Activated CD4-positive, alpha-beta memory T cell treated with anti-CD3 and anti-CD28 coated beads, Interleukin-2, amount 10 ng/mL, durations not matched to agents 7 days and 5 days (primary cell): ENCODE measurements at places on chromosomes 16 and 17. TPM values are rescaled to one million over a fixed set of nuclear protein-coding genes. Genes with fewer than 3 reads are reported as not detected.

CHRNB1 gene
- 14.6 TPM for total RNA-seq

C17orf78 gene
- total RNA-seq: not detected

CLUH gene
- total RNA-seq: 36.4 TPM

STUB1 gene
- 78.3 TPM for total RNA-seq

MRPL10 gene
- total RNA-seq: 91.5 TPM

ASGR1 gene
- total RNA-seq: 0.73 TPM

STARD3 gene
- total RNA-seq: 72.0 TPM

GLTPD2 gene
- total RNA-seq: not detected

PERCC1 gene
- total RNA-seq: not detected

TMEM220 gene
- 0.10 TPM for total RNA-seq

ENPP7 gene
- 0.10 TPM for total RNA-seq

TBX6 gene
- 1.9 TPM for total RNA-seq

UNKL gene
- 40.0 TPM for total RNA-seq

NAT9 gene
- total RNA-seq: 32.1 TPM

YBX2 gene
- 1.6 TPM for total RNA-seq

OR2C1 gene
- total RNA-seq: not detected

ACSM5 gene
- total RNA-seq: not detected

MYH1 gene
- not detected for total RNA-seq

ELMO3 gene
- 7.3 TPM for total RNA-seq

PTX4 gene
- not detected for total RNA-seq

STRADA gene
- total RNA-seq: 59.4 TPM

ITGB3 gene
- 1.9 TPM for total RNA-seq

CIBAR2 gene
- total RNA-seq: not detected

CCL7 gene
- total RNA-seq: not detected

VAT1L gene
- 0.05 TPM for total RNA-seq

NLRC3 gene
- total RNA-seq: 97.8 TPM

IGF2BP1 gene
- total RNA-seq: not detected

PRAC2 gene
- not detected for total RNA-seq

BLMH gene
- total RNA-seq: 52.8 TPM

SENP3 gene
- total RNA-seq: 37.6 TPM

UBALD2 gene
- total RNA-seq: 546 TPM

ATP2C2 gene
- not detected for total RNA-seq

RRAD gene
- 1.0 TPM for total RNA-seq

OSGIN1 gene
- total RNA-seq: 0.88 TPM

ZFHX3 gene
- 0.43 TPM for total RNA-seq

MMP2 gene
- total RNA-seq: 0.20 TPM

CPNE7 gene
- 4.4 TPM for total RNA-seq

GALR2 gene
- total RNA-seq: 0.40 TPM

ST6GALNAC1 gene
- total RNA-seq: 4.0 TPM

OR3A3 gene
- total RNA-seq: not detected

SLC16A11 gene
- 0.35 TPM for total RNA-seq

AGRP gene
- not detected for total RNA-seq

NEUROD2 gene
- total RNA-seq: not detected

PLXDC1 gene
- total RNA-seq: 7.2 TPM

C16orf96 gene
- total RNA-seq: 0.05 TPM

HLF gene
- 2.8 TPM for total RNA-seq

TMEM95 gene
- total RNA-seq: not detected

CETP gene
- total RNA-seq: not detected

KCNH4 gene
- 0.08 TPM for total RNA-seq
